ENCODE measurements at places on chromosomes 13 and 19. TPM values are rescaled to one million over a fixed set of nuclear protein-coding genes. Genes with fewer than 3 reads are reported as not detected.

The KLHL1 gene
- not detected for total RNA-seq

- no peak for DNase-seq
Measured at GRCh38 chr13:60707878-60708277, 310.9 kb downstream of the TDRD3 start.

The ZNF790 gene
- total RNA-seq: 5.3 TPM

The REEP6 gene
- total RNA-seq: 16.4 TPM

The CEACAM5 gene
- not detected for total RNA-seq

GRCh38 chr13:71830323-71830722 lies 36.7 kb downstream of the DACH1 start:
- no peak for DNase-seq

GRCh38 chr13:49608651-49609331 lies 19.5 kb upstream of the ARL11 start:
- DNase-seq: no peak

The ARHGAP45 gene
- total RNA-seq: 13.6 TPM
